ENCODE measurements at places on chromosomes 4 and X. TPM values are rescaled to one million over a fixed set of nuclear protein-coding genes. Genes with fewer than 3 reads are reported as not detected.
A peak's percentile ranks its signal among the peaks of the same experiment; 100 is the strongest.

GRCh38 chr4:137310166-137310565, 222.1 kb downstream of the PCDH18 start:
- H3K4me1 ChIP-seq = no peaks in the 10 kb centered on the region
- no peaks in the 10 kb centered on the region for H3K36me3 ChIP-seq
- no peak overlapping the region for H3K4me3 ChIP-seq
- no peak for DNase-seq

DNA sequence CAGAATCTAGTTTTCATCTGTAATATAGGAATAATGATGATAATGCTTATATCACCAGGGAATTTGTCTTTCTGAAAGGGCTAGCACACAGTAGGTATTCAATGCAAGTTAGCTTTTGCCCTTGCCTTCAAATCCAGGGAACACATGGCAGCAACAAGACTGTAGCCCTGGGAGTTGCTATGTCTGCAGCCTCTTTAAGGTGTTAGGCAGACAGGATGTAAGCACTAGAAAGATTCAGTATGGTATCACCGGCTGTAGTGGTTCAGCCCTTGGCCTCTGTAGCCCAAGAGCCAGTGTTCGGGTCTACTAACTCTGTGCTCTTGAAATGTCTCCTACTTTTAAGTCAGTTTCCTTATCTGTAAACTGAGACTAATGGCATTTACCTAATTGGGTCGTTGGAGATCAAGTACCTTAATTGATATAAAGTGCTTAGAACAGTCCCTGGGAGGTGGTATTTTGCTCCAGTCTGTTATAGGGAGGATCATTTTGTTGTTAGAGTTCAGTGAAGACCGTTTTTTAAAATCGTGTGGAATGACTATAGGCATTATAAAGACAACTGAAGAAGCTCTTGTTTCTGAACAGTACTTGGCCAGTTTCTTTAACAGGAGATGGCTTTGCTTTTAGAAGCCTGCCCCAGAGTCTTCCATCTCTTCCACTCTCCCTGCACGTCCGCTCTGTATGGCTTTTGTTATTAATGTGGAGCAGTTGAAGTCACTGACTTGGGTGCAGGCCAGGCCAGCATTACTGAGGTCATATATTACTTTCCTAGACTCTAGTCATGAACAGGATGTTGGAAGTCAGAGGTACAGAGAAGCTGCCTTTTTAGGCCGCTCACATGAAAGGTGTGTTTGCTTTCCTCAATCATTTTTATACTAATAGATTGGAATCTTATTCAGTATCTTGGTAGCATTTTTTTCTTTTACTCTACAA, 44.8 kb downstream of the GAB1 start:
- peaks cover 19% of the 10 kb centered on the region for H3K4me1 ChIP-seq
- H3K4me3 ChIP-seq = no peak overlapping the region
- no peaks in the 10 kb centered on the region for H3K27me3 ChIP-seq
- peak overlapping the region; percentile 74 for H3K27ac ChIP-seq
- H3K36me3 ChIP-seq = no peaks in the 10 kb centered on the region
- peak; percentile 81 for DNase-seq

GRCh38 chrX:113009029-113009428, 168.4 kb upstream of the AMOT start:
- no peaks in the 10 kb centered on the region for H3K27me3 ChIP-seq
- H3K36me3 ChIP-seq = no peaks in the 10 kb centered on the region
- no peak overlapping the region for H3K4me3 ChIP-seq
- no peaks in the 10 kb centered on the region for H3K4me1 ChIP-seq
- no peak overlapping the region for H3K27ac ChIP-seq

DNA sequence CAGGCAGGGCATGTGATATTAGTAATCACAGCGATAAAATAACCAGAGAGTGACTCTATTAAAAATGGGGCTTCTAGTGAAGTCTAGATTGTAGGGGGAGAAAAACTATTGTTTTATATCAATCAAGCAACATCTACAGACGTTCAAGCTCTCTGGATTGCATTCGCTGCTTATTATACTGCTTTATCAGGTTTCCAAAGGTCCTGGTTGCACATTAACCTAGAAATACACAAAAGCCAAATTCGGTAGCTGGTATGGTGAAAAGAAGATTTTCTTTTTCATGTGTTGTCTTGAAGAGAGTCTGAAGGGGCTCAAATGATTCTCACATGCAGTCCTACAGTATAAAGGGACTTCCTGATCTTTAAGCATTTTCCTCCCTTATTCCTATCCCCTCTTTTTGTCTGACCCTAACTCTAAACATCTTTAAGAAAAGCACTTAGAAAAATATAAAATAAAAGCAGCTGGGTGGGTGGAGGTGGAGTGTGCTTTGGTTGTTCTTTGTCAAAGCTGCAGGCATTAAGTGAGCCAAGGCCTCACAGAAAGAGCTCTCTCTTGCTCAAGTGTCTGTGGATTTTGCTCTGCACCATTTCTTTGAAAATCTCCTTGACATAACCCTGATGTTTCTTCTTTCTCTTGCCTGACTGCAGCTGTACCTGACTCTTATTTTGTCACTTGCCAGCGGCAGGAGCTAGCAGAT, 46.1 kb downstream of the MID1IP1 start:
- no peak overlapping the region for H3K27ac ChIP-seq
- no peak for DNase-seq
- H3K27me3 ChIP-seq = peaks cover 51% of the 10 kb centered on the region
- no peaks in the 10 kb centered on the region for H3K4me1 ChIP-seq

GRCh38 chrX:23736030-23736429, 7.0 kb downstream of the ACOT9 start:
- no peak for DNase-seq
- H3K36me3 ChIP-seq = no peaks in the 10 kb centered on the region
- H3K27me3 ChIP-seq = no peaks in the 10 kb centered on the region
- H3K4me1 ChIP-seq = no peaks in the 10 kb centered on the region
- no peak overlapping the region for H3K27ac ChIP-seq

DNA sequence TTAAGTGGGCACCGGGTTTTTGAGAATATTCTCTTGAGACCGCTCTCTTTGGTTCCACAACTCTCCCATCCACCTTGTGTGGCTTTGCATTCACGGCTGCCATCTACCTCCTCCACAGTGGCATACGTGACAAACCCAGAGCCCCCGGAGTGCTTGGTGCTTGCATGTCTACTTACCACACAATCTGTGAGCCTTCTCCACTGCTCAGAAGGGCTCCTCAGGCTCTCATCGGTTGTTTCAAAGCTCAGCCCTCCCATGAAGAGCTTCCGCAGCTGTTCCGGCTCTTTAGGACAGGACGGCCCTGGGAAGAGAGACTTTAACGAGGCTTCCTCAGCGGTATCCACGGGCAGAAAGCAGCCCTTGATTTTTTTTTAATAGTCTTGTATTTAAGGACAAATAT, 167.6 kb upstream of the ANK2 start:
- no peaks in the 10 kb centered on the region for H3K4me1 ChIP-seq
- H3K27ac ChIP-seq = no peak overlapping the region
- no peaks in the 10 kb centered on the region for H3K27me3 ChIP-seq
- DNase-seq = no peak

GRCh38 chrX:47644557-47645091, 5.7 kb downstream of the ELK1 start:
- no peak for DNase-seq
- H3K27ac ChIP-seq = peak overlapping the region; percentile 74
- peaks cover 31% of the 10 kb centered on the region for H3K27me3 ChIP-seq
- no peaks in the 10 kb centered on the region for H3K36me3 ChIP-seq

- H3K27ac ChIP-seq = peak overlapping the region; percentile 1
- H3K36me3 ChIP-seq = no peaks in the 10 kb centered on the region
- DNase-seq = no peak
- H3K4me3 ChIP-seq = no peak overlapping the region
- H3K27me3 ChIP-seq = no peaks in the 10 kb centered on the region
- no peaks in the 10 kb centered on the region for H3K4me1 ChIP-seq
Measured at GRCh38 chr4:55121246-55121645, 4.1 kb downstream of the KDR start.

GRCh38 chr4:51958199-51958968, 61.8 kb downstream of the LRRC66 start:
- H3K4me1 ChIP-seq = no peaks in the 10 kb centered on the region
- no peaks in the 10 kb centered on the region for H3K36me3 ChIP-seq
- no peak overlapping the region for H3K27ac ChIP-seq

DNA sequence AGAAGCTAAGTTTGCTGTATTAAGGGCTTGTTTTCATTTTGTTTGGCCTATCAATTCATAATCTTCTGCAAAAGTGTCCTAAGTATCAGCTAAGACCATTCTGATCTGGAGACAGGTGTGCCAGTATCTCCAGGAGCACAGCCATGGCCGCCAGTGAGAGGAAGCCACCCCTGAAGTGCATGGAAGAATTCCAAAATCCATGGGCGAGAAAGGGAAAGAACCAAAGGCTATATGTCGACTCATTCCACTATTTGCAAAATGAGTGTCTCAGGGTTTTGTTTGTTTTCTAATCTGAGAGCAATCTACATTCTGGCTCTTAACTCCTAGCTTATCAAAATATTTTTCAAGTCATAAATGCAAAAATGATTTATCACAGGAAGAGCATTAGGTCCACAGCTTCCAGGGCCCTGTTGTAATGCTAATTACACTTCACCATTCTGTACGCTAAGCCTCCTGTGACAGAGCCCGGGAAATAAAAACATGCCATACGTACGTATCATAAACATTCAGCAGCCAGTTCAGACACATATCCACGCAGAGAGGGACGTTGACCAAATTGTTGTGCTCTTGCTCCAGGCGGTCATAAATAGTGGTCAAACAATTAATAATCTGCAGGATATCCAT, 137.3 kb upstream of the FTHL17 start:
- no peak overlapping the region for H3K4me3 ChIP-seq
- peaks cover 4% of the 10 kb centered on the region for H3K27me3 ChIP-seq
- no peaks in the 10 kb centered on the region for H3K4me1 ChIP-seq
- no peaks in the 10 kb centered on the region for H3K36me3 ChIP-seq

GRCh38 chr4:181245326-181245725, 997.9 kb upstream of the TENM3 start:
- DNase-seq = no peak
- no peak overlapping the region for H3K27ac ChIP-seq
- no peaks in the 10 kb centered on the region for H3K36me3 ChIP-seq
- no peak overlapping the region for H3K4me3 ChIP-seq

GRCh38 chr4:32219306-32220075, 1499.3 kb downstream of the PCDH7 start:
- no peaks in the 10 kb centered on the region for H3K4me1 ChIP-seq
- no peak for DNase-seq
- H3K4me3 ChIP-seq = no peak overlapping the region
- no peak overlapping the region for H3K27ac ChIP-seq
- no peaks in the 10 kb centered on the region for H3K36me3 ChIP-seq

Gene BEND4
- total RNA-seq = under 0.01 TPM

GRCh38 chr4:94826206-94826605, 68.5 kb downstream of the BMPR1B start:
- H3K4me3 ChIP-seq = no peak overlapping the region
- no peak overlapping the region for H3K27ac ChIP-seq
- H3K27me3 ChIP-seq = peaks cover 3% of the 10 kb centered on the region
- DNase-seq = no peak

- no peak overlapping the region for H3K4me3 ChIP-seq
- H3K27me3 ChIP-seq = no peaks in the 10 kb centered on the region
- H3K4me1 ChIP-seq = no peaks in the 10 kb centered on the region
- no peak overlapping the region for H3K27ac ChIP-seq
- DNase-seq = no peak
Measured at GRCh38 chr4:74203467-74203866, 45.5 kb downstream of the MTHFD2L start.

DNA sequence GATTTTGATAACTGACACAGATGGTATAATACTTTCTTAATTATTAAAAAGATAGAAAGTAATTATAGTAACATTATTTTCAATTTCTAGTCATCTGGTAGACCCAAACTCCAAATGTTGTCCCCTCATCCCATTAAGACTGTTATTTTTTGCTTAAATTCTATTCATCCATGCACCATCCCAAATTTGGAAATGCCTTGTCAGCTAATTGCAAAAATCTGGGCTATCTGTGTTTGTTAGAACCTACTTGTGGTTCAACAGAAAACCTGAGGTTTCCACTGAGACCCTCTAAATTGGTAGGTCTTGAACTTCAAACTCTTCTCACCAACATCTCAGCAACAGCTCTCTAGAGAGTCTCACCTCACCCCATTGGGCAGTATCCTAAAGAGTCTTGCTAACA, 172.2 kb upstream of the ADGRL3 start:
- H3K27ac ChIP-seq = no peak overlapping the region
- no peaks in the 10 kb centered on the region for H3K27me3 ChIP-seq
- DNase-seq = no peak
- H3K4me1 ChIP-seq = no peaks in the 10 kb centered on the region

- H3K27me3 ChIP-seq = no peaks in the 10 kb centered on the region
- DNase-seq = no peak
- H3K27ac ChIP-seq = no peak overlapping the region
- H3K4me1 ChIP-seq = no peaks in the 10 kb centered on the region
- no peak overlapping the region for H3K4me3 ChIP-seq
Measured at GRCh38 chr4:128416921-128417320, 129.3 kb upstream of the PGRMC2 start.

DNA sequence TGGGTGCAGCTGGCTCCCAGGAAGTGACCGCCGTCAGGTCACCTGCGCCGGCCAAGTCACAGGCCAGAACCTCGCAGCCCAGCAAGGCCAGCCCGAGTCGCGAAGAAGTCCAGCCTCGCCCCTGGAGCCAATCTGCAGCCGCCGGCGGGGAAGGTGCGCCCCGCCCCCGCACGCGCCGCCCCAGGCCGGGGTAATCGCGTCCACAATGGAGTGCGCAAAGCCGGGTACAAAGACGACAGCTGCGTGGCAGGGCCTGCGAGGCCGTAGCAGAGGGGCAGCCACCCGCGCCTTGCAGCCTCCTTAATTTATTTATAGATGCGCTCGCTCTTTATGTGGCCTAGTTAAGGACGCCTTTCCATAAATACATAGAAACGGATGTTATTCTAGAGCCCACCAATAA, 139.4 kb upstream of the CPEB2 start:
- no peaks in the 10 kb centered on the region for H3K4me1 ChIP-seq
- peak overlapping the region; percentile 56 for H3K4me3 ChIP-seq
- H3K27ac ChIP-seq = peak overlapping the region; percentile 54
- DNase-seq = no peak
- H3K36me3 ChIP-seq = no peaks in the 10 kb centered on the region

DNA sequence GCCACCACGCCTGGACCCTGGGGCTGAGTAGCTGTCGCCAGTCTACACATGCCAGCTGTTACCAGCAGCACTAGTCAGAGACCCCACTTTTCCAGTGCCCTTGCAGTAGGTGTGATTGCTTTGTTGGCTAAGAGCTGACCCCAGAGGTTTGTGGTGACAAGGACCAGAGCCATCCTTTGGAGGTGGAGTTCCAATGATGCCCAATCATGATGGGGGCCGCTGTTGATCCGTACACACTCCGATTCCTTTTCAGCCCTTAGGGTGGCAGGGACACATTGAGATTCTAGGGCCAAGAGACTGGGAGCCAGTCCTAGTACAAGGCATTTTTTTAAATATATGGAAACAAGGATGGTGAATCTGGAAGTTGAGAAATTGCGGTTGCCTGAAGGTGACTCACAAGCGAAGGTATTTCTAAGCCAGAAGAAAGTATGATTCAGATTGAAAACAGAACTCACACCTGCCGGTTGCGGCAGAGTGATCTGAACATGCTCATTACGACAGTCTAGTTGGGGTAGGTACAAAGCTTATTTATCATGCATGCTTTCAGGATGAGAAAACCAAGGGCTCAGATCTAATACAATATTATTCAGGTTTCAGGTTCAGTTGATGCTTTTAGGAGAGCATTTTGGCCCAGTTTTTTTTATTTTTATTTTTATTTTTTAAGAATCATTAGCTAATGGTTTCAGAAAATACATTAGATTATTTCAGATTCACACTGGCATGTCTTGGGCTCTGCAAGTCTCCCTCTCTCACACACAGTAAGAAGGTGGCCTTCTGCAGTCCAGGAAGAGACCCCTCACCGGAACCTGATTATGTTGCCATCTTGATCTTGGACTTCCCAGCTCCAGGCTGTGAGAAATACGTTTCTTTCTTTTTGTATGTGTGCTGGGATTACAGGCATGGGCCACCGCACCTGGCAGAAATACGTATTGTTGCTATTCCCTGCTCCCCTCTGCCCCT, 43.4 kb downstream of the SHROOM2 start:
- DNase-seq = peak; percentile 43
- H3K4me1 ChIP-seq = no peaks in the 10 kb centered on the region
- no peak overlapping the region for H3K4me3 ChIP-seq
- no peak overlapping the region for H3K27ac ChIP-seq

All from breast epithelium (tissue), 4 donors.